T-helper 17 cell (primary cell): ENCODE measurements at places on chromosomes 7 and 10. TPM values are rescaled to one million over a fixed set of nuclear protein-coding genes. Genes with fewer than 3 reads are reported as not detected.

The PON3 gene
- total RNA-seq, result not detected

The STX1A gene
- 21.2 TPM for total RNA-seq

The ACTL6B gene
- not detected for total RNA-seq

GRCh38 chr10:9535744-9536143, 1481.3 kb downstream of the GATA3 start:
- DNase-seq, result no peak

The CEP55 gene
- total RNA-seq, result 0.63 TPM

The MYL10 gene
- total RNA-seq, result not detected

DNA sequence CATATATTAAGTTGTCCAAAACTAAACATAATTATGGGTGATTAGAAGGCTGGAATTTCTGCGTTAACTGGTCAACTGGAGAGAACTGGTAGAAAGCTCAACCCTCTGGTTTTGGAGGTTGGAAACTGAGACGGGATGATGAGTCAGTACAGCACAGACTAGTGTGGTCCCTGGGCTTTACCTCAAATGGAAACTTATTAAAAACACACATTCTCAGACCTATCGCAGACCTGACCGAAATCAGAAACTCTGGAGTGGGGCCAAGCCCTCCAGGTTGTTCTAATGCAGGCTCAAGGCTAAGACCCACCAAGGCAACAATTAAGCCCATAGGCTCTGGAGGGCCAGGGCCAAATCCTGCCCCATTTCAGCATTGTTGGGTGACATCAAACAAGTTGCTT, 136.9 kb downstream of the KCNMA1 start:
- no peak for DNase-seq
